ENCODE measurements at places on chromosomes 4 and X.
A peak's percentile ranks its signal among the peaks of the same experiment; 100 is the strongest.

DNA sequence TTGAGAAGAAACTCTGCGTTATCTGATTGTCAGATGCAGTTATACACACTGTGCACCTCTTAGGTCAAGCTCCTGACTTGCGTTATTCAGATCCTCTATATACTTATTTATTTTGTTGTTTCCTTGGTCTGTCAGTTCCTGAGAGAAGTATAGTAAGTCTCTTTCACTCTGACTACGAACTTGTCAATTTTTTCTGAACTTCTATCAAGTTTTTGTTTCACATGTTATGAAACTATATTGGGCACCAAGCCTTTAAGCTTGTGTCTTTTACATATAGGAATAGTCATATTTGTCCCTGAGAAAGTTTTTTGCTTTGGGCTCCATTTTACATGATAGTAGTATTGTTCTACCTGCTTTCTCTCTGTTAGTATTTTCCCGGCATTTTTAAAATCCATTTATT, 31.7 kb downstream of the ZNF275 start:
- DNase-seq = no peak

- DNase-seq = no peak
These were observed 160.6 kb downstream of the BCOR start for GRCh38 chrX:39936886-39937770.

- DNase-seq = no peak
These were observed 37.7 kb downstream of the CLCN5 start for GRCh38 chrX:49960061-49960460.

GRCh38 chrX:99901091-99901490, 509.0 kb downstream of the PCDH19 start:
- no peak for DNase-seq

- DNase-seq = peak; percentile 8
These were observed 24.1 kb upstream of the PBDC1 start for GRCh38 chrX:76148753-76149152.

GRCh38 chr4:2442175-2442993, 23.6 kb downstream of the CFAP99 start:
- DNase-seq = no peak

DNA sequence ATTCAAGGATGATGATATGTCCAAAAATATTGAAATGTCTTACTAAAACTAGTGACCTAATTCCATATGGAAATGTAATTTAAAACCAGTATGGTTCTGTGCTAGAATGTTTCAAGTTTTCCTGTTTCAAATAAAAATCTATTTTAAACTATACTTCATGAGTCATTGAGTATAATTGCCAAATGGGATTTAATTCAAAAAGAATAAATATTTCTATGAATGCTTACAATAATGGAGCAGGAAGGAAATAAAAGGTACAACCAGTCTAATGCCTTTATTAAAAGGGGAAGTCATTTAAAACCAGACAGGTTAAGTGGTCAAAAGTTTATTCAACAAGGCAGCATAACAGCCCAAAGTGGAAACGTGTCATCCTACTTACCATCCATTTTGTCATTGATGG, 2347.1 kb downstream of the PCDH7 start:
- DNase-seq = no peak

DNA sequence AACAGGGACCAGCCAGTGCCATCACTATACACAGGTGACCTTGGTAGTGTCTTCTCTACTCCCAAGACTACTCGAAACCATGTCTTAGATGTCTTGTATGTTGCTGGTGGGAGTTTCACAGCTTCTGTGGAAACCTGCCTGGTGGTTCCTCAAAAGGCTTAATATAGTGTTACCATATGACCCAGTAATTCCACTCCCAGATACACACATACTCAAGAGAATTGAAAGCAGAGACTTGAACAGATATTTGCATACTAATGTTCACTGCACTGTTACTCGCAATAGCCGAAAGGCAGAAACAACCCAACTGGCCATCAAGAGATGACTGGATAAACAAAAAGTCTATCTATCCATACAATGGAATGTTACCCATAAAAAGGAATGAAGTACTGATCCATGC, 3.1 kb downstream of the TFDP3 start:
- no peak for DNase-seq

DNA sequence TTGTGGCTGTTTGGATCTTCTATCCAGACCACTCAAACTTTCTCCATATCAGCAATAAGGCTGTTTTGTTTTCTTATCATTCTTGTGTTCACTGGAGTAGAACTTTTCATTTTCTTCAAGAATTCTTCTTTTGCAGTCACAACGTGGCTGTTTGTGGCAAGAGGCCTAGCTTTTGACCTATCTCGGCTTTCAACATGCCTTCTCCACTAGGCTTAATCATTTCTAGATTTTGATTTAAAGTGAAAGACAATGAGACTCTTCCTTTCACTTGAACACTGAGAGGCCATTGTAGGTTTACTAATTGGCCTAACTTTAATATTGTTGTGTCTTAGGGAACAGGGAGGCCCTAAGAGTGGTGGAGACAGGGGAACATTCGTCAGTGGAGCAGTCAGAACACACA, 19.1 kb downstream of the FGF2 start:
- no peak for DNase-seq

DNA sequence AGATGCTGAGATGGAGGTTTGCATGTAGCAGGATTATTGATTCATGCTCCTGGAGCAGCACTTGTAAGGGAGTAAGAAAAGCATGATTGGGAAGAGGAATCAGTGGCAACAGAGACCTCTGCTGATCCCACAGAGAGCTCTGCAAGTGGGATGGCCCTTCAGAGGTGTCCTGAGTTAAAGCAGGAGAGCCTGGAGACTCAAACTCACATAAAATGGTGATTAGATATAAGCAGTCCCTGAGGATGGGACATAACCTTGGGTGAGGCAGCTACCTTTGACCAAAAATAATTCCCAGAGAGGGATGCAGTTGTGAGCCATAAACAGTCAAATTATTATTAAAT, 25.4 kb upstream of the BMPR1B start:
- DNase-seq = no peak

- DNase-seq = no peak
These were observed 98.2 kb downstream of the FRYL start for GRCh38 chr4:48681856-48682255.

GRCh38 chr4:787561-787981, 38.4 kb downstream of the CPLX1 start:
- DNase-seq = no peak

GRCh38 chr4:3245676-3246075, 3.3 kb upstream of the MSANTD1 start:
- DNase-seq = no peak

- no peak for DNase-seq
These were observed 269.3 kb upstream of the HS3ST1 start for GRCh38 chr4:11698033-11698432.

GRCh38 chr4:6368096-6368495, 98.4 kb downstream of the WFS1 start:
- DNase-seq = no peak

- DNase-seq = no peak
These were observed 9.6 kb downstream of the ZAR1 start for GRCh38 chr4:48499551-48500066.

DNA sequence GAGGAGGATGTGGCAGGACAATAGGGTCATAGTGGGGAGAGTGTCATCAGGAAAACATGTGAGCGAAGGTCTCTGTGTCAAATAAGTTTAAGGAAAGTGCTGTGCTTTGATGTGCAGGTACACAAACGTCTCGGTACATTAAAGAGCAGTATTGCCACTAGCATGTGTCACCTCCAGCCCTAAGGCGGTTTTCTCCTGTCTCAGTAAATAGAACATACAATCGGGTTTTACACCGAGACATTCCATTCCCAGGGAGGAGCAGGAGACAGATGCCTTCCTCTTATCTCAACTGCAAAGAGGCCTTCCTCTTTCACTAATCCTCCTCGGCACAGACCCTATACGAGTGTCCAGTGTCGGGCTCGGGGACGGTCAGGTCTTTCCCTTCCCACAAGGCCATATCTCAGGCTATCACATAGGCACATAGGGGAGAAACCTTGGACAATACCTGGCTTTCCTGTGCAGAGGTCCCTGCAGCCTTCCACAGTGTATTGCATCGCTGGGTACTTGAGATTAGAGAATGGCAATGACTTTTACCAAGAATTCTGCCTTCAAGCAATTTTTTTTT, 684.5 kb downstream of the PDHA2 start:
- DNase-seq = no peak

- DNase-seq = no peak
These were observed 216.5 kb upstream of the DKK2 start for GRCh38 chr4:107252571-107252970.

GRCh38 chr4:115090483-115091075, 22.8 kb downstream of the NDST4 start:
- DNase-seq = no peak

- DNase-seq = no peak
These were observed 41.8 kb upstream of the HS3ST1 start for GRCh38 chr4:11470438-11471045.

DNA sequence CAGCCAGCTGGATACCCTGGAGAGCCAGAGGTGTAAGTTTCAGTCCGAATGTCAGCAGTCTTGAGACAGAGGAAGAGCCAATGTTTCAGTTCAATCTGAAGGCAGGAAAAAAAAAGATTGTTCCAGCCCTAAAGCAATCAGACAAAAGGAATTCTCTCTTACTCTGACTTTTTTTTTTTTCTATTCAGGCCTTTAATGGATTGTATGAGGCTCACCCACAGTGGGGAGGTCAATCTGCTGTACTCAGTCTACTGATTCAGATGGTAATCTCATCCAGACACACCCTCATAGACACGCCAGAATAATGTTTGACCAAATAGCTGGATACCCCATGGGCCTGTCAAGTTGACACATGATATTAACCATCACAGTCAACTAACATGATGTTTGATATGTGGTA, 51.9 kb downstream of the TEX13A start:
- DNase-seq = no peak

DNA sequence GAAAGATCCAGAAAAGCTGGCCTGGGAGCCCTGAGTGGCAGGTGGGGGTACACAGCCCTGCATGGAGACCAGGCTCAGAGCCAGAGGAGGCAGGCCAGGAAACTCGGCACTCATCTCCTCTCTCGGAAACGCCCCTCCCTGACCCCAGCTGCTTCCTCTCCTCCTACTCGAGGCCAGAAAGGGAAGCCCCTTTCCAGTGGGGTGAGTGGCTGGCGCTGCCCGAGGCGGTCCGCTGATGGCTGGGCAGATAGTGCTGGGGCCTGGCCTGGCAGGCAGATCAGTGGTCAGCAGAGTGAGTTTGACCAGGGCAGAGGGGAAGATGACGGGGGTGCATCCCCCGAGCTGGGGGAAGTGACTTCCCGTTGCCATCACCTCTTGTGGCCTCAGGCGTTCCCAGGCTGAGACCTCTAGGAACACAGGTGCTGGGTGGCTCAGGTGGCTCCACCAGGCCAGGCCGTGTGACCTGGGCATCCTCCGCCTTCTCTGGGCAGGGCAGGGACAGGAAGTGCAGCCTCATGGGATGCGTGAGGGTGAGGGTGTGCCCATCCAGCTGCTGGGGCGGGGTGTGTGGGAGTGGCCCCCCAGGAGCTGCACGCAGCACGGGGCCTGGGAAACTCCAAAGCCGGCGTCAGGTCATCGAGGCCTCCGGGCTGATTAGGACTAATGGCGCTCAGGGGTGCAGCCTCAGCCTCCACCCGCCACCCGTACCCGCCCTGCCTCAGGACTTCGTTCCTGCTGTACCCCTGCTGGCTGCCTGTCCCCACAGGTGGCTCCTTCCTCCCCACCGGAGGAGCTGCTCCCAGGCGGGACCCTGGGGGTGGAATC, 5.7 kb downstream of the SH3BP2 start:
- no peak for DNase-seq

DNA sequence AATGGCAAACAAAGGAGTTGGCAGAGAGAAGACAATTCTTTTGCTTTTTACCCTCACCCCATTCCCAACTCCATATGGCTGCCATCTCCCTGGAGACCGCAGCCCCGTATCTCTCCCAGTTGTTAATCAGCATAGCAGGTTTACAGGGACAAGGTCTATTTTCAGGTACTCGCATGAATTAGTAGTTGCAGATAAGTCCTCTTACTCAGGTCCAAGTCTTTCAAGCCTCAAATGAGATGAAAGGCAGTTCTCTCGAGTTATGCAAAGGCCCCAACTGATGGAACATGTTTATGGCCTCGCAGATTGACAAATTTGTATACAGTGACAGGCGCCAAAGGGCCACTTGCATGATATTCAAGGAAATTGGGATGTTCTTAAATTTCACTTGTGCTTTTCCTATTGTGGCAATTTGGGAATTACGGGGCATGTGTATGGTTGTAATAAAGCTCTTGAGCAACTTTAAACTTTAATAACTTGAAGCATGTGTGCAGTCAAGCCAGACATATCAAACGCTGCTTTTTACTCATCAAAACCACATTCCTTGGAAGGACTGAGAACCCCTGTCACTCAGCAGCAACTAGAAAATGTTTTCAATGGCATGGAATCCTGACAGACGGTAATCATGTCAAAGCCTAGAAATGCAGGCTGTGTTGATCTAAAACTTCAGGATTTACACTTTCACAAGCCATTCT, 45.1 kb downstream of the KDR start:
- DNase-seq = no peak

GRCh38 chr4:119526786-119527550, 101.6 kb downstream of the PDE5A start:
- no peak for DNase-seq

DNA sequence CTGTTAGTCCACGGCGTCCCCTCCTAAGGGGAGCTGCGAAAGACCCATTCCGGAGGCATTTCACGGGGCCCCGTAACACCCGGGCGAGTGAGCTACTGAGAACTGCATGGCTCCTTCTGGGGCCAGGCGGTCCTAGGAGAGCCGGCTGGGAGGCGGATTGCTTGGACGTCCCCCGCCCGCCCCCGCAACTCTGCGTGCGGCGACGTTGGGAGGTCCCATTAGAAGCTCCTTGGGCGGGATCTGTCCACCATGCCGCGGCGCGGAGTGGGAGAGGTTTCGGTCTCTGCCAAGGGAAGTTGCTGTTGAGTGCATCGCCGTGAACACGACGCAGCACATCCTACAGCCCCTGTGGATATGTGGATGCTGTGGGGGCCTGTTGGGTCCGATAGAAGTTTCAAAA, 85.4 kb upstream of the IGFBP7 start:
- no peak for DNase-seq

DNA sequence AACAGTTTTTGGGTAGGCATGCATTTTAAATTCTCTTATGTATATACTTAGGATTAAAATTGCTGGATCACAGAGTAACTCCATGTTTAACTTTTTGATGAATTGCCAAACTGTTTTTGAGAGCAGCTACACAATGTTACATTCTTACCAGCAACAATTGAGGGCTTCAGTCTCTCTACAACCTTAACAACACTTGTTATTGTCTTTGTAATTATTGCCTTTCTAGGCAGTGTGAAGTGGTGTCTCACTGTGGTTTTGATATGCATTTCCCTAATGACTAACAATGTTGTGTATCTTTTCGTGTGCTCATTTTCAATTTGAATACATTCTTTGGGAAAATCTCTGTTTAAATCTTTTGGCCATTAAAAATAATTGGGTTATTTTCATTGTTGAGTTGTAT, 17.3 kb upstream of the F11 start:
- DNase-seq = no peak

DNA sequence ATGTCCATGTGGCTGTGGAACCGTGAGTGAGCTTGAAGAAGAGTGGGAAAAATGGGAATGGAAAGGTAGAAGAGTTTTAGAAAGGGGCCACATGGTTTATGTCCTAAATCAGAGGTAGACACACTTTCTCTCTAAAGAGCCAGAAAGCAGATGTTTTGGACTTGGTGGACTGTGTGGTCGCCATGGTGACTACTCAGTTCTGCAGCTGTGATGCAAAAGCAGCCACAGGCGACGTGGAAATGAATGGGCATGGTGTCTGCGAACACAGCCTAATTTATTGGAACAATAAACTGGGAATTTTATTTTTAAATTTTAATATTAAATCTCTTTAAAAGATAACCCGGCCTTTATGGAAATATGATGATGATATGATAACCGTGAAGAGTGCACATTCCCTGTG, 386.0 kb upstream of the FAT1 start:
- DNase-seq = no peak

GRCh38 chr4:15756361-15756861, 21.7 kb upstream of the CD38 start:
- peak; percentile 45 for DNase-seq

Measured in stimulated activated CD8-positive, alpha-beta memory T cell treated with anti-CD3 and anti-CD28 coated beads, Interleukin-2, amount 100 ng/mL, for 1 hour (primary cell).